ENCODE measurements at places on chromosomes 13 and 19.

DNA sequence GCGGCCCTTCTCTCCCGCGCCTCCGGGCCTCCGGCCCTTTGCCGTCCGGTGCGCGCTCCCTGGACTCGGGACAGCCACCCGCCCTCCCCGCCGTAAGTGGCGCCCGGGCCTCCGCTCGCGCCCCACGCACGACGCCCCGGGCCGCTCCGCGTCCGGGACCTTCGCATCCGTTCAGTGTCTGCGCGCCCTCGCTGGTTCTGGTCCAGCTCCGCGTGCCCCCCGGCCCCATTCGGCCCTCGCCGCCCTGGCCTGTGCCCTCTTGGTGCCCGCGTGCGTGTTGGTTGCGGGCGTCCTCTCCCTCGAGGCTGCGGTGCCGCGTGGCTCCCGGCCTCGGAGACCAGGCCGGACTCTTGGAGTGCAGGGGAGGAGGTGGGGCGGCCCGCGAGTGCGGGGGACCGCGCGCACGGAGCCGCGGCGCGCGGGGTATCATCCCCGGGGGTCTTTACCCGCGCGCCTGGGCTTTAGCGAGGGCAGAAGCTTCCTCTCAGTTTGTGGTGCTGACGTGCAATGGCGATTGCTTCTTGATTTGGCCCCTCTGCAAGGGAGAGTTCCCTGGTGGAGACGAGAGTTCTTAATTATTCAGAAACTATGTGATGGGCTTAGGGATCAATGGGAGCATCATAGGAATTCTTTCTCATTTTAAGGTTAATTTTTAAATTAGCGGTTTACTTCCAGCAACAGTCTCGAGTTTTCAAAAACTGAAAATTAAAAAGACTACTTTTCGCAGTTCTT is 757 bp downstream of the WASF3 start:
- DNase-seq, result peak; percentile 44

DNA sequence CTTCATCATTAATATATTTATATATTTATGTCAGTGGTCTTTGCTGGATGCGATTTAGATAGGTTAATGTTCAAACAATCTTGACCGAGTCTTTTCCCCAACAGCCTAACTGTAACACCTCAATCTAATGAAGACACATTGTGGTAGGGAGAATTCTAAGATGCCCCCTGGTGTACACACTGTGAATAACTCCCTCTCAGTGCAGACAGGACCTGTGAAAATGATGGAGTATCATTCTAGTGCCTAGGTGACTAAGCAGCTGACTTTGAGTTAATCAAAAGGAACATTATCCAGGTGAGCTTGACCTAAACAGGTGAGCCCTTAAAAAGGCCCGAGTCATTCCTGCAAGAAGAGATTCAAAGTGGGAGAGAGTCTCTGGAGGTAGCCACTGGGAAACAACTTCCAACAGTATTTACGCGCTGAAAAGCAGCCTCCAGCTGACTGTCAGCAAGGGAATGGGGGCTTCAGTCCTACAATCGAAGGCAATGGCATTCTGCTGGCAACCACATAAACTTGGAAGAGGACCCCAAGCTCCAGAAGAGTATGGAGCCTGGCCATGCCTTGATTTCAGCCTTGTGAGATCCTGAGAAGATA is 28.0 kb upstream of the KBTBD7 start:
- DNase-seq, result peak; percentile 79

GRCh38 chr13:95644601-95645052 is at the start of gene DZIP1:
DZIP1 (minus strand) TSS chr13:95644706; CDS start chr13:95642029, 2,677 bp downstream.
- peak; percentile 80 for DNase-seq

DNA sequence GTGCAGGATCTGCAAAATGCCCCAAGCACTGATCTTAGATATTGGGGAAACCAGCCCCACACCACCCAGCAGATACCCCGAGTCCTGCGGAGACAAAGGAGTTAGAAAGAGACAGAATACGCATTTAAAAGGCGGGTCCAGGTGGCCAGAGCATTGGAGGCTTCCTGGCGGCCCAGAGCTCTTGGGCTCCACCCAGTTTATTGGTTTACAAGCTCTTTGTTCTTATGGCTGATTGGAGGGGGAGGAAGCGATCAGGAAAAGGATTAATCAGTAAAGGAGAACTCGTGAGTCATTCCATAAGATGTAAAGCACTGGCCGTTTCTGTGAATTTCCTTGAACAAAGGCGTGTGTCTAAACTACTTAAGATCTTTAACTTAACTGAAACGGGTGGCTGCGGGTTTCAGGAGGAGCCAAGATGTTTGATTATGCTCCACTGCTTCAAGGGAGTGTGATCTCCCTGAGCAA is 926 bp downstream of the ZNF587 start:
- peak; percentile 83 for DNase-seq

GRCh38 chr13:98965325-98965724 is 12.5 kb downstream of the DOCK9 start:
- DNase-seq, result no peak

- DNase-seq, result no peak
Observed at GRCh38 chr13:107462501-107462900, 752.8 kb downstream of the LIG4 start.

DNA sequence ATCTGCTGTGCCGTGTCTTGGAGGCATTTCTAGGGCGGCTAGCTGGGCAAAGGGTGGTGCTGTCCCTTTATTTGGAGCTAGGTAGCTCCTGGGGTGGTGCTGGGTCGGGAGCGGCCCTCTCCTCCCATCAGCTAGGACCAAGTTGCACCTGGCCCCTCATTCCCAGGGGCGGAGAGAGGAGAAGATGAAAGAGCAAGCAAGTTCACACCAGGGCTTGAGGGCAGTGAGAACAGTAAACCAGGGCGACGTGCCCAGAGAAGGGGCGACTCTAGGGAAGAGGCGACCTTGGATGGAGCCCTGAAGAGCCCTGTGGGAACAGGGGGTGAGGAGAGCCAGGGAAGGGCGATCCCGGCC is 17.0 kb upstream of the KCNN1 start:
- DNase-seq, result no peak

DNA sequence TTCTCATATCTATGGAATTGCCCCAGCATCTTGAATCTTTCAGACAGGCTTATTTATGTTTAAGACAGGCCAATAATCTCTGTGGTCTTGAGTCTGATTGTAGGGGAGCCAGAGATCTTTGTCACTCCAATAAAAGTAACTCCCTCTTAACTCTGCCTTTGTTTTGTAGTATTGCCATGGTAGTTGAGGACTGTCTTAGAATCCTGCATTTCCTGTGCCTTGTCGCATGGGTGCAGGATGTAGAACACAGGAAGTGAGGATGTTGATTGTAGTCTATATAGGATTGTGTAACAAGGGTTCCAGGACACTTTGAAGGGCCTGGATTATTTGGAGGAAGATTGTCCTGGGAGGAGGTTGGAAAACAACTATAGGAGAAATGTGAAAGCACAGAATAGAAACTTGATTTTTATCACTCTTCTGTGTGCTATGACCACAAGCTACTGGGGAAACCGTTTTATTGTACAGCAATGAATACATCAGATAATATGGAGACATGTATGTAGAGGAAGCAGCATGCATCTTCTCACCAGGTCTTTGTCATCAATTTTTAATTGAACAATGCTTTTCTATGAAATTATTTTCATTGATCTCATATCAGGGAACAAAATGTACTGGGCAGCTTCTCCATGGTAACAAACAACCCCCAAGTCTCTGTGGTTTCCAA is 411.7 kb downstream of the FGF9 start:
- DNase-seq, result no peak

DNA sequence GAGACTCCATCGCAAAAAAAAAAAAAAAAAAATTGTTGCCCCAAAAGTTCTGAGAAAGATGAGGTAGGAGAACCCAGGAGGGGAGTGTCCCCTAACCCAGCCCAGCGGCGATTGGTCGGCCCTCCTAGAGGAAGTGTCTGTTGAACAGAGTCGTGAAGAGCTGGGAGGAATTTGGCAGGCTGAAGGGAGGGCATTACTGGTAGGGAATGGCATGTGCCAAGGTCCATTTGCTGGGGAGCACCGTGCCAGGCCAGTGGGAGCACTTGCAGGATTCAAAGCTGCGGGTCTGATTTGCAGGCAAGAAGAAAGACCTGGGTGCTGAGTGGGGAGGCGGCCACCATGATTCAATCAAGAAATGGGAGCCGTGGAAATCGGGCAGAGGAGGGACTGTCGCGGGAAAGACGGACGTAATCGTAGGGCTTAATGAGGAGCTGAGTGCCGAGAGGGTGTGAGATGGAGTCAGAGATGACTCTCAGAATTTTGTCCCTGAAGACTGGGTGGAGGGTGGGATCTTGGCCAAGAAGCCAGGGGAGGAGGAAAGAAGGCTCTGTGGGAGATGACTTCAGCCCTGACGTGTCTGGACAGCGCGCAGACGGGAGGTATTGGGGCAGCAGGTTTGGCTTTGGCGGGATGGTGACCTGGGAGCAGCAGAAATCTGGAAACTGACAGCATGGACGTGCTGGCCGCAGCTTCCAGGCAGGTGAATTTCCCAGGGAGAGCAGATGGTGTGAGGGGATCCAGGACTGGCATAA is 15.4 kb downstream of the CERS4 start:
- no peak for DNase-seq

GRCh38 chr19:45922281-45922680 is 7.7 kb upstream of the NANOS2 start:
- peak; percentile 26 for DNase-seq

GRCh38 chr13:33615436-33615835 is 202.5 kb upstream of the RFC3 start:
- no peak for DNase-seq

GRCh38 chr19:35054626-35055025 is 13.1 kb downstream of the HPN start:
- no peak for DNase-seq

DNA sequence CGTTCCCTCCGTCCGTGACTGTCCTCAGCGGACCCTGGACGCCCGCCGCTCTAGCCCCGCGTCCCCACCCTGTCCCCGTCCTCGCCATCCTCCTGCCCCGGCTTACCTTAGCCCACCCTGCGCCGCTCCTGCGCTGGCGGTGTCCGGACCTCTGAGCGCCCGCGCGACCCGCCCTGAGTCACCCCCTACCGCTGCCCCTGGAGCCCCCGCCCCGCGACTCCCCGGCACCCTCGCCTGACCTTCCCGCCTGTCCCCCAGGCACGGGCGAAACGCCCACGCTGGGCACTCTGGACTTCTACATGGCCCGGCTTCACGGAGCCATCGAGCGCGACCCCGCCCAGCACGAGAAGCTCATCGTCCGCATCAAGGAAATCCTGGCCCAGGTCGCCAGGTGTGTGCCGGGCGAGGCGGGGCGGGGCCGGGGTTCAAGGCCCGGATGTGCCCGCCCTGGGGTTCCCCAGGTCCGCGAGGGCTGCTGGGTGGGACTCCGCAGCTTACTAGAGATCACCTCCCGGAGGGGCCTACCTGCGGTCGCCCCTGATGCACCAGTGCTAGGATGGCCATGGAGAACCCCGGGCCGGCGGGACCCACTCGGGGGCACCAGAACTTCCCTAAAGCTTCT is 5.1 kb downstream of the HMG20B start:
- no peak for DNase-seq

GRCh38 chr13:99809496-99809895 is 162.1 kb downstream of the ZIC5 start:
- no peak for DNase-seq

- peak; percentile 83 for DNase-seq
Observed at GRCh38 chr19:39542206-39542605, 2.2 kb upstream of the EID2 start.

GRCh38 chr13:50645092-50645491 is 198.4 kb downstream of the DLEU7 start:
- no peak for DNase-seq

- DNase-seq, result no peak
Observed at GRCh38 chr13:111262715-111263114, 57.7 kb upstream of the TEX29 start.

DNA sequence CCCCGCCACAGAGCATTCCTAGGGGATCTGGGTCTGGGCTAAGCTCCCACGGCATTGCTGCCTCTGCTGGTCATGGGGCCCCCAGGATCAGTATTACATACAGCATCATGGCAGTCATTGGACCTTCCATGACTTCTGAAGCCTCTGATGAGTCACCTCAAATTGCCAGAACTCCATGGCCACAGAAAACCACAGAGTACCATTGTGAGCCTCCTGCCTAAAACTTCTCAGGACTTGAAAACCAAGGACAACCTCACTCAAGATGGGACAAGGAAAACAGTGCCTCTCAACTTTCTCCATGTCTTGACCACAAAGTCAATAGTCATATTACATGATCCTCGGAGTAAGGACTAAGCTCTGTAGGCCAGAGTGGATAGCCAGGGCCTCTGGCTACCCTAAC is 306.0 kb downstream of the GPC5 start:
- no peak for DNase-seq

GRCh38 chr19:54138489-54139256 is 1.1 kb downstream of the CNOT3 start:
- DNase-seq, result no peak

DNA sequence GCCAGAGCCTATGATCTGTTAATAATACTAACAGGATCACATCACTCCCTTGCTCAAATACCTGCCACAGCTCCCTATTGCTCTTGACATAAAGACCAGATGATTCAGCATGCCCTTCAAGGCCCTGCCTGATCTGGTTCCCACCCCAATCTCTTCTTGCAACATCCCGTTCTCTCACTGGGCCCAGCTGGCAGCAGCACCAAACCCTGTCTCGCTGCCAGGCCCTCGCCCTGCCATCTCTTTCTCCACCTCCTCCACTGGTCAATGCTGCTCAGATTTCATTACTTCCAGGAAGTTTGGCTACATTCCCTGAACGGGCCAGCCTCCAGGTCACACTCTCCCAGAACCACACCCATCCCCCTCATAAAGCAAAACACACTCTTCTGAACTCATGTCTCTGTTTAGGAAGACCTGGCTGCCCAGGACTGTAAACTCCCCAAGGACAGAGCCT is 8.6 kb upstream of the BCAT2 start:
- peak; percentile 33 for DNase-seq

DNA sequence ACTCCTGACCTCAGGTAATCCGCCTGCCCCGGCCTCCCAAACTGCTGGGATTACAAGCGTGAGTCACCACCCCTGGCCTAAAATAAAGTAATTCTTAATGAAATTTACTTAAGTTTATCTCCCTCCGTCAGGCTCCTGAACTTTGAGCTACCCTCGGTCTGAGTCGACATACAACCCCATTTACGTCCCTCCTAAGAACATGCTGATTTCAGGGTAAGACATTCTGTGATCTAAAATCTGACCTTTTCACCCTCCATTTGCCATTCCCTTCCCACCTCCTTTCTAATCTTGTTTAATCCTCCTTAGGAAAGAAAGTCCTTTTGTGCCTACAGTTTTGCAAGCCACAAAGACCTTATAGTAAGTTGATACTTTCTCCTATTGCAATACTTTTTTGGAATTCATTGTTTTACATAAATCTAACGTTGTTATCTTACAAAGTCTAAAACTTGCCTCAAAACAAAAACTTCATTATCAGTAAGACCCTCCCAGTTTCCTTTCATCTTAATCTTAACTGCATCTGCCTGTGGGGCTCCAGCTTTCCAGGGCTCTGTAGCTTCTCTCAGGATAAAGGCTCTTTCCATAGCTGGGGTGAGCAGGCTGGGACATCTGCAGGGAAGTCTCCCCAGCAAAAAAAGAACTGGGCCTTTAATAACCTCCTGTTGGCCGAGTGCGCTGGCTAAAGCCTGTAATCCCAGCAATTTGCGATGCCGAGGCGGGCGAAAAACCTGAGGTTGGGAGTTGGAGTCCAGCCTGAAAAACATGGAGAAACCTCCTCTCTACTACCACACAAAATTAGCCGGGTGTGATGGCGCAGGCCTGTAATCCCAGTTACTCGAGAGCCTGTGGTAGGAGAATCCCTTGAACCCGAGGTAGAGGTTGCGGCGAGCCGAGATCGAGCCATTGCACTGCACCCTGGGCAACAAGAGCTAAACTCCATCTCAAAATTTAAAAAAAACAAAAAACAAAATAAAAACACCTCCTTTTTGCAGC is 143.1 kb downstream of the ZNF737 start:
- no peak for DNase-seq

GRCh38 chr13:109329175-109329574 is 457.2 kb downstream of the IRS2 start:
- DNase-seq, result no peak

GRCh38 chr19:49677231-49677900 is at the start of gene PRMT1:
PRMT1 (plus strand) TSS chr19:49677271; CDS start chr19:49677281, 10 bp downstream.
- peak; percentile 57 for DNase-seq

Measured in dermis blood vessel endothelial cell (primary cell).